ENCODE measurements at places on chromosomes 5 and 9.

DNA sequence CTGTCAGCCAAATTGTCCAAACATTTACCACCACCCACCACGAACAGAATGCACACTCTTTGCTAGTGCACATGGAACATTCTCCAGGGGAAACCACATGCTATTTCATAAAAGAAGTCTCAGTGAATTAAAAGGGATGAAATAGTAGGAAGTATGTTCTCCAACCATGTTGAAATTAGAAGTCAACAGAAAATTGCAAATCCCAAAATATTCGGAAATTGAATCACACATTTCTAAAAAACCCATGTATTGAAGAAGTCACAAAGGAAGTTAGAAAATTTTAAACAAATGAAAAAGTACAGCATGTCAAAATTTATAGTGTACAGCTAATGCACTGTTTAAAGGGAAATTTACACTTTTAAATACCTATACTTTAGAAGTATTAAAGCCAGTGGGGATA is 50.8 kb downstream of the TGFBR1 start:
- DNase-seq, result no peak

DNA sequence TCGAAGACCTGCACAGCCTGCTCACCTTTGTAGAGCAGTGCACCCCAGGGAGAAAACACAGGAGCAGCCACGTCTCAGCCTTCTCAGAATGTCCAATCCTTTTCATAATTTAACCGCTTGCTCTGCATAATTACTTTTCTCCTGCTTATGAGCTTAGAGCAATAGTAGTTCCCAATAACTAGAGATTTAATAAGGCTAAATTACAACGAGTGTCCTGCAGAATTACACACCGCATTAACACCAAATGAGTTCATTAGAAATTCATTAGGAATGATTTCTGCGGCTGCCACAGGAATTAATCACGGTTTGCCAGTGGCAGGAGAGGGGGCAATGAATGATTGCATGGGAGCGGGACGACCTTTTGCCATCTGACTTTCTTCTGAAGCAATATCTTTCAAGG is 18.7 kb upstream of the FABP6 start:
- no peak for DNase-seq

GRCh38 chr9:93613791-93614190 is 37.4 kb downstream of the PHF2 start:
- DNase-seq, result no peak

- DNase-seq, result peak; percentile 26
Measured at GRCh38 chr5:52989025-52989780, at the start of gene ITGA2. TSS of gene ITGA2 (plus strand) at chr5:52989352. CDS start at chr5:52989469, 117 bp downstream.

DNA sequence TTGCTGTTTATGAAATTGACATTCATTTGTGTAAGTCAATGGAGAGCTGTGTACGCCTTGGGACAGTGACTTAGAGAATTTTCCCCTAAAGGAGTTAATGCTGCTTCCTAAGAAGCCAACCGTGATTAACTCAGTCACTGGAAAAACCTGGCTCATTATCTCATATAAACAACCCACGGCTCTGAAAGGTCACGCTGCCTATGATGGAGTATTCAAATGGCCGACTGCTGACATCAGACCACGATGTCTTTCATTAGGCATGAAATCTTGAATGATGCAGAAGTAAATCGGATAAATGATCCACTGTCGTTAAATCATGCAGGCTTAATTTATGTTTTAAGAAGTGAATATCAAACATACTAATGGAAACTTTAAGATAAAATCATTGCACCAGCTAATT is 603.7 kb downstream of the RAB3C start:
- no peak for DNase-seq
